IMR-90 (cell line): ENCODE measurements at places on chromosomes 6 and 20.

DNA sequence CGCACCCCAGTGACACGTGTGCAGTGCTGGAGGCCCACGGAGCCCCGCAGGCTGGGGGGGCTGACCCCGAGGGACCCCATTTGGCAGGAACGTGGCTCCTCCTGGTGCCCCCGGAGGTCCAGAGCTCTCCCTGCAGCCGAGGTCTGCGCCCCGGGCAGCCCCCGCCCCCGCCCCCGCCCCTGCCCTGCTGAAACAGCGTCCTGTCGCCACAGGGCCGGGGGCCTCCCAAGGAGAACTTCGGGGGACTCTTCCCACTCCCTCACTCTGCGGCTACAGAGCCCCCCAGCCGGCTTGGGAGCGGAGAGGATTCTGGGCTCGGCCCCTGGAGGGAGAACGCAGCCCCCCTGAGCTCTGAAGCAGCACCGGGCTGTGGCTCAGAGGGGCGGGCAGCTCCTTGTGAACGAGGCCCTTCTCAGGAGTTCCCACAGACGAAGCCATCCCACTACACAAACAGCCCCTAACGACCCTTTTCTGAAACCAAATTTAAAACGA, 115.2 kb downstream of the DLL1 start:
- no peak for DNase-seq

- DNase-seq: no peak
These were observed 119.0 kb downstream of the ALDH8A1 start for GRCh38 chr6:134830940-134831339.

GRCh38 chr6:32086661-32087573, 22.2 kb downstream of the TNXB start:
- DNase-seq: peak; percentile 88

DNA sequence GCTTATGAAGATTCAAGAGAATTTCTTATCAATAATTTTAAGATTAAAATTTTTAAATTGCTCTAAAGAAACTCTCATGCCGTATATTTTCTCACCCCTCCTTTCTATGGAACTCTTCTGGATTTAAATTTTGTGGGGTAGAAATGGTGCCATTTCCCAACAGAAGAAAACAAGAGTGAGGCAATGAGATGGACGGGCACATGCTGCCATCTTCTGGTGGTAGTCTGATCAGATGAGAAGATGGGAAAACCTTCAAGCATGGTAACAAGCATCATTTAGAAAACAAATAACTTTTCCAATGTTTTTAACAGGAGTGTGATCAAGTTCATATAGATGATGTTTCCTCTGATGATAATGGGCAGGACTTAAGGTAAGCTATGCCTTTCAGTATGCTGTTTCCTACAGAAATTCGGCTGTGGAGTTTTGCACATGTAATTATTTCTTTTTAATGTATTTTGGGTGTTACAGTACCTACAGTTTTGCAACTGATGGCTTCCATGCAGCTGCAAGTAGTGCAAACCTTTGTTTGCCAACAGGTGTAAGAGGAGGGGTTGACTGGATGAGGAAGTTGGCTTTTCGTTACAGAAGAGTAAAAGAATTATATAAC, 271.4 kb downstream of the EYA4 start:
- peak; percentile 67 for DNase-seq

- peak; percentile 53 for DNase-seq
These were observed 5.2 kb downstream of the VWA7 start for GRCh38 chr6:31771992-31772358.

DNA sequence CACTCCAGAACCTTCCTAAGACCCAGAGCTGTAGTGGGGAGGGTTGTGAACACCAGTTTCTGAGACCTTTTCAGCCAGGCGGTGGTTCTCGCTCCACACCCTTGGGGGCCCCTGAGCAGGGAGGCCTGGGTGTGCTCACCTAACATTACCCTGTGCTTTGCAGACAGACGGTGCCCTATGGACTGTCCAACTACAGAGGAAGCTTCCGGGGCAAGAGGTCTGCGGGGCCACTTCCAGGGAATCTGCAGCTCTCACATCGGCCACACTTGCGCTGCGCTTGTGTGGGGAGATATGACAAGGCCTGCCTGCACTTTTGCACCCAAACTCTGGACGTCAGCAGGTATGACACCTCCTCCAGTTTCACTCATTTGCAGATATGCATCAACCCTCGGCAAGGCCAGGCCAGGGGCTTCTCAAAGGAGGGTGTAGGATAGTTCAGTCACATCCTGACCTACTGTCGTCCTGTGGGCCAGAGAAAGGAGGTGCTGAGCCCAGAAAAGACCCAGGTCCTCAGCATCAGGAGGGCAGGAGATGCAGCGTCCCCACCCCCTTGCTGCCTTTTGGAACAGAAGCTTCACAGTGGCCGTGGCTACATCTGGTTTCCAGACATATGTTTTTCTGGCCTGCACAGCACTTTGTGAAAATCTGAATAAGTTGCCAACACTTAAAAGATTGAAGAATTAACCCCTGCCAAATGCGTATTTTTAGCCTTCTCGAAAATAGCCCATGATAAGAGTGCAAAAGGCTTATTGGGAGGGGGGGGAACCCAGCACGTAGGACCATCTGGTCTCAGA, 20.6 kb downstream of the EDN3 start:
- DNase-seq: no peak

- DNase-seq: no peak
These were observed 44.9 kb downstream of the ZNF334 start for GRCh38 chr20:46468508-46468907.

DNA sequence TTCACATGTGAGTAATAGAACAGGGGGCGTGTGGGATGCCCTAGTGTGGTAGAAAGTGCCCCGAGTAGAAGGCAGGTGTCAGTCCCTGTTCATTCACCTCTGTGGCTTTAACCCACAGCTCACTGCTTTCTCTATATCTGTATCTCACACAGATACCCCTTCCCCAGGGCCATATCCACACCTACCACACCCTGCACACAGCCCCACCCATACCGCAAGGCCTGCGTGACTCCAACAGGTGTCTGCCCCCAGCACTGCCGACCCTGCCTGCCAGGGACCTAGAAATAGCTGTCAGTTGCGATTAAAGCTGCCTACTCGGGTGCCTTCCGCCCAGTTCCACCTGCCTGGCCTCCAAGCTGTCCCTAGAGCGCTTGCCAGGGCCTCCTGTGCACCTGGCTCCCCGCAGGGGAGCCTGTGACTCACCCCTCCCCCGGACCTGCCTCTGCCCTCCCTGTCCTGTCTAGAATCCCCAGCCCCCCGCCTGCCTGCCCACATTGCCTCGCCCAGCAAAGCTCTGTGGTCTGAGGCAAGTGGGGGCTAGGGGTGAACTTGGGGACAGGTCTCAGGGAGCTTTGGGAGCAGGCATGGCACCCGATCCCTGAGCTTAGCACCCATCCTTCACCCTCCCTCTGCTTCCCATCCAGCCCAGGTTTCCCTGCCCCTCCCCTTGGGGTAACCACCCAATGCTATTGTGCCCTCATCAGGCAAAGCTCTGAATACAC, 38.3 kb upstream of the ID1 start:
- no peak for DNase-seq

GRCh38 chr20:21166801-21167200, 40.9 kb downstream of the KIZ start:
- no peak for DNase-seq

DNA sequence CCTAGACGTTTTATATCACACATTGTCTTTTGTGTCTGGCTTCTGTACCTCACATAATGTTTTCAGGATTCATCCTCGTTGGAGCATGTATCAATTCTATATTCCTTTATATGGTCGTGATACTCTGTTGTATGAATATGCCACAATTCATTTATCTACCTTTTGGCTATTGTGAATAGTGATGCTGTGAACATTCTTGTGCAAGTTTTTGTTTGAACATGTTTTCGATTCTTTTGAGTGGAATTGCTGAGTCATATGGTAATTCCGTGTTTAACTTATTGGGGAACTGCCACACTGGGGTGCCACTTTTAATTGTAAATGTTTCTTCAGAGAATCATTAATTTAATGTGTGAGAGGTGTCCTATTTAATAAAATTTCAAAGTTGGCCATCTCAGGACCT, 101.2 kb downstream of the SLC35B3 start:
- no peak for DNase-seq

GRCh38 chr20:2759603-2760296, 40.7 kb downstream of the CPXM1 start:
- DNase-seq: no peak

DNA sequence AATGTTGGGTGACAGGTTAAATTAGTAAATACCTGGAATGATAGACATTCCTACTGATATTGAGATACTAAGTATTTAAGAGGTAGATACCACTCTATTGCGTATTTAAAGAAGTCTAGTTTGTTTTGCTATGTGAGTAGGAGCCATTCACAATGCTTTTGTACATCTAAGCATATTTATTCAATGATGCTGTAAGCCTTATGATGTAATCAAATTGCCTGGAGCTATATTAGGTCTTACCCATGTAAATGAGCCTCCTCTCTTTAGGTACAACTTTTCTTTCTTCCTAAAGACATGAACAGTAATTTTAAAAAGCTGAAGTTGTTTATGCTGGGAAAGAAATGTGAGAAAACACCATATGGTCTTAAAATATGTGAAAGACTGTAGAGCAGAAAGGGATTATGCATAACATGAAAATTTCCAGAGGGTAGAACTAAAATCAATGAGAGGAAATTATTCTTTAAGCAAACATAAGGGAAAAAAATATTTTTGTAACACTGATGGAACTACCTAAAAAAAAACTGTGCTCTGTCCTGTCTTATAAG, 526.7 kb downstream of the EPHA7 start:
- DNase-seq: no peak

GRCh38 chr6:6492675-6493074, 95.8 kb upstream of the LY86 start:
- no peak for DNase-seq

DNA sequence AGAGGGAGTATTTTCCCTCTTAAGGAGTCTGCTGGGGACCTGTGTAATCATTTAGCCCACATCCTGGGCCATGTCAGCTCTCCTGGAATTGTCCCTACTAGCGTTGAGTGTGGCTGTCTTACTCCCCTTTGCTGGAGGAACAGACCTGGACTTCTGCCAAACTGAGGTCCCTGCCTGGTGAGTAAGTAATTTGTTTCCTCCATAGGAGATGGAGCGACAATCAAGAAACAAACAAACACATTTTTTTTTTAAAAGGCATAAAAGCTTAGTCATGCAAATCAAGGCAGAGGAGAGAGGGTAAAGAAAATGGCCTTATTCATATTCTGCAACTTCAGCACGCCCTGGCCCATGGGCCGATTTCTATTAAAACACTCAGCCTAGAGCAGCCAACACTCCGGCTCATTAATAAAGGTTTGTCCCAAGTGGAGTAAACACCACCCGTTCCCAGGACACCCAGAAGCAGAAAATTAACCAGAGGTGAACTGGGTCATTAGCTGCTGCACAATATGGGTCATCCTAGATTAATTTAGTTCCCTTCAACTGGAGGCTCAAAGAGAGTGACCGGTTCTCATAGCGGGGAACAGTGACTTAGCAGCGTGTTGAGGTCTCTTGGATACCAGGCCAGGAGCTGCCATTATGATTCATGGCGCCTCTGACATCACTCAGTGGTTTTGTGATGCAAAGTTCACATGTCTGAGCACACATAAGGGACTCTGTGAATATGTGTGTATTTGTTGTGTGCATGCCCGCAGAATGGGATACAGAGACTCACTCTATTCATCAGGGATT, 165.0 kb upstream of the SULF2 start:
- no peak for DNase-seq

DNA sequence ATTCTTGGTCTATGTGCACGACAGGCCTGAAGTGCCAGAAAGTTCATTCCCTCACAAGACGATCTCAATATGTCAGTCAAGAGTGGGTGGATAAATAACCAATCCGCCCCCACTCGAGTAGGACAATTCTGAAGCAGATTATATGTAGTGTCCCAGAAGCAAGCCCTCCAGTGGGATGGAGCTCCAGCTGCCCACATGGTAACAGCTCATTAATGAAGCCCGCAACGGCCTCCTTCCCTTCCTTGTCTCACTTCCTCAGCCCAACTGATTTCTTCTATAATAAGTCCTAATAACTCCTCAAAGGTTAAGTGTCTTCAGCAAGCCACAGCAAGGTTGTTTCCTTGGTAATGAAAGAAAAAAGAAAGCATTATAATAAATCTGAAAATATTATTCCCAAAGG, 82.1 kb upstream of the F13A1 start:
- DNase-seq: no peak

DNA sequence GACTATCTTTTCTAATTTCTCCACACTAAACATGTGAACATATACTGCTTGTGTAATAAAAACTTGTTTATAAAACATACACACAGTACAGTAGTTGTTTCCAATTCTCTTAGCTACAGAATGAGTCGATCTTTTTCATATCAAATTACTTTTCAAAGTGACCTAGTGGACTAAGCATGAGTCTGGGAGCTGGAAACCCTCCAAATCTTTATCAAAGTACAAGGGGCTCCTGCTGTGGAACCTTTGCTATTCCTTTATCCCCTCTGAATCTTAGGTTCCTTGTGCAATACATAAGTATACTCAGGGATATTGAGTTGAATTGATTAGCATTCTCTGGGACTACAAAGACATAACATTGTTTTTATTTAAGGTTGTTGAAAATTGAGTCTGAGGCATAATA, 48.7 kb upstream of the TAB2 start:
- peak; percentile 51 for DNase-seq

- peak; percentile 88 for DNase-seq
These were observed 143.2 kb downstream of the SLC16A10 start for GRCh38 chr6:111230351-111231089.

DNA sequence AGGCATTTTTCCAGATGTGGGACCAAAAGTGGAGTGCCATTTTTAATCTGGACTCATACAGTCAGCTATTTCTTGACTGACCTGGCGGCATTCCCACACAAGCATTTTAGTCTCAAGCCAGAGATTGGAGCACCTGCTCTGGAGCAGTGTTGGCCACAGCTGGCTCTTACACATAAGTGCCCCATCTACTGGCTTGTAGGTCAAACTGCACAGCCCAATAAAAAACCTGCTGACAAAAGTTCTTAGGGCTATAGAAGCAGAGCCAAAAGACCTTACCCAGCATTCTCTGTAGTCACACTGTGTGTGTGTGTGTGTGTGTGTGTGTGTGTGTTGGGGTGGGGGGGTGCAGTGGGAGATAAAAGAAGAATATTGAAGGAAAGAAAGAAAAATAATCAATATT, 38.6 kb upstream of the SENP6 start:
- peak; percentile 47 for DNase-seq

GRCh38 chr6:145147981-145148749, 587.2 kb downstream of the EPM2A start:
- DNase-seq: peak; percentile 63

GRCh38 chr6:28408076-28408802, 8.7 kb upstream of the ZSCAN12 start:
- peak; percentile 17 for DNase-seq

DNA sequence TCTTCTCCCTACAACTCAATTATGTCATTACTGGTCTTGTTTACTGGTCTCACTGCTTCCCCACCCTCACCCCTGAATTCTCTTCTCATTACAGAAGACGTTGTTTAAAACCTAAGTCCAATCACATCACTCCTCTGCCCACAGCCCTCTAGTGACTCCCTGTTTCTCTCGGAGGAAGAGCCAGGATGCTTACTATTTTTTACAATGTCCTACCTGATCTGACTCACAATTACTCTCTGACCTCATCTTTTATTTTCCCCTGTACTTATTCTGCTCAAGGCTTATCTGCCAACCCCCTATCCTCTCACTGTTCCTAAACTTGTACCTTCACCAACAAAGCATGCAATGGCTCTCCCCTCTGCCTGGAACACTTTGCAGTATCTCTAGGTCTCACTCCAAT, 400.4 kb upstream of the PTCHD4 start:
- no peak for DNase-seq

- peak; percentile 40 for DNase-seq
These were observed 524.3 kb downstream of the EYS start for GRCh38 chr6:65182681-65183080.
